ENCODE measurements at places on chromosomes 2 and 18. TPM values are rescaled to one million over a fixed set of nuclear protein-coding genes. Genes with fewer than 3 reads are reported as not detected.
A peak's percentile ranks its signal among the peaks of the same experiment; 100 is the strongest.

GRCh38 chr2:102473020-102473419 lies at the start of gene SLC9A4:
TSS of gene SLC9A4 (plus strand) at chr2:102473226. CDS start at chr2:102473760, 534 bp downstream.
- H3K27ac ChIP-seq = no peak within 1 kb of the TSS
- peak; percentile 21 for DNase-seq
- peaks cover 6% of the 10 kb centered on the region for H3K27me3 ChIP-seq
- H3K4me3 ChIP-seq = no peak within 1 kb of the TSS
- H3K4me1 ChIP-seq = peaks cover 4% of the 10 kb centered on the region

GRCh38 chr2:223418604-223419199 lies 183.5 kb downstream of the SCG2 start:
- H3K4me1 ChIP-seq = no peaks in the 10 kb centered on the region
- H3K27ac ChIP-seq = no peak overlapping the region
- H3K36me3 ChIP-seq = no peaks in the 10 kb centered on the region
- H3K27me3 ChIP-seq = no peaks in the 10 kb centered on the region
- H3K4me3 ChIP-seq = no peak overlapping the region

- DNase-seq = no peak
- H3K4me1 ChIP-seq = no peaks in the 10 kb centered on the region
- H3K36me3 ChIP-seq = no peaks in the 10 kb centered on the region
- no peaks in the 10 kb centered on the region for H3K27me3 ChIP-seq
- H3K4me3 ChIP-seq = no peak overlapping the region
These were observed 503.2 kb upstream of the CNTNAP5 start for GRCh38 chr2:123521854-123522253.

Gene ALPI
- total RNA-seq = not detected
